Activated CD4-positive, alpha-beta T cell treated with anti-CD3 and anti-CD28 coated beads for 36 hours (primary cell): ENCODE measurements at places on chromosomes 7 and 10. TPM values are rescaled to one million over a fixed set of nuclear protein-coding genes. Genes with fewer than 3 reads are reported as not detected.
A peak's percentile ranks its signal among the peaks of the same experiment; 100 is the strongest.

GRCh38 chr10:43237128-43237527, 29.7 kb downstream of the RASGEF1A start:
- no peak overlapping the region for H3K4me3 ChIP-seq
- H3K4me1 ChIP-seq: no peaks in the 10 kb centered on the region
- DNase-seq: no peak
- H3K27me3 ChIP-seq: peaks cover 9% of the 10 kb centered on the region

GRCh38 chr10:12476656-12477055, 127.3 kb downstream of the CAMK1D start:
- peaks cover 12% of the 10 kb centered on the region for H3K36me3 ChIP-seq
- H3K4me1 ChIP-seq: peaks cover 12% of the 10 kb centered on the region
- H3K4me3 ChIP-seq: no peak overlapping the region
- H3K27me3 ChIP-seq: no peaks in the 10 kb centered on the region
- no peak overlapping the region for H3K27ac ChIP-seq

LRGUK gene
- total RNA-seq: 0.07 TPM

- no peak overlapping the region for H3K27ac ChIP-seq
- H3K4me1 ChIP-seq: no peaks in the 10 kb centered on the region
- H3K4me3 ChIP-seq: no peak overlapping the region
- no peaks in the 10 kb centered on the region for H3K36me3 ChIP-seq
Measured at GRCh38 chr10:20084451-20084850, 268.2 kb downstream of the PLXDC2 start.

LEP gene
- total RNA-seq: not detected

CHN2 gene
- total RNA-seq: 0.39 TPM

- no peak for DNase-seq
- no peaks in the 10 kb centered on the region for H3K4me1 ChIP-seq
- H3K27ac ChIP-seq: no peak overlapping the region
Measured at GRCh38 chr7:45482451-45482850, 91.7 kb upstream of the ADCY1 start.

GRCh38 chr10:115094416-115095140, 1.4 kb downstream of the ATRNL1 start:
- H3K4me3 ChIP-seq: peak overlapping the region; percentile 9
- H3K36me3 ChIP-seq: no peaks in the 10 kb centered on the region
- no peak overlapping the region for H3K27ac ChIP-seq
